ENCODE measurements at places on chromosomes 3 and 15. TPM values are rescaled to one million over a fixed set of nuclear protein-coding genes. Genes with fewer than 3 reads are reported as not detected.

Gene RHCG
- total RNA-seq = not detected

Gene RASGRF1
- 8.6 TPM for total RNA-seq

Gene GPR62
- total RNA-seq = not detected

Gene UBA5
- total RNA-seq = 34.3 TPM

Gene GOLGA6L7
- not detected for total RNA-seq

Gene SEMA3F
- not detected for total RNA-seq

Gene FRMD5
- 0.53 TPM for total RNA-seq
